ENCODE measurements at places on chromosomes 5 and 9.

DNA sequence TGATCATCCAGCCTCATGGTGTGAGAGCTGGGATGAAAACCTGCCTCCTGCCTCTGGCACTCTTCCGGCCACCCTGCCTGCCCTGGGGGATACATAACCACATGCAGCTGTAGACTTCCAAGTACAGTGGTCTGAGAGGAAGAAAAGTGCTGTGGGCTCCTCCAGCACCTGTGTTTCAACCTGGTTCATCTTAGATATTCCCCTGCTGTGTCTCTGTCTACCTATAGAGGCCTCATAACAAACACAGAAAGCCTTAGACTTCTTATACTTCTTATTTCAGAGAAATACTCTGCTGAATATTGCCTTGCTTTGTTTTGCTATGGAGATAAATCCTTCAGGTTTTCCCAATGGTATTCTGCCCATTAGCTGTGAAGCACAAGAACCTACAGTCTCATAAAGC lies 19.6 kb upstream of the TNFAIP8 start:
- DNase-seq = no peak

DNA sequence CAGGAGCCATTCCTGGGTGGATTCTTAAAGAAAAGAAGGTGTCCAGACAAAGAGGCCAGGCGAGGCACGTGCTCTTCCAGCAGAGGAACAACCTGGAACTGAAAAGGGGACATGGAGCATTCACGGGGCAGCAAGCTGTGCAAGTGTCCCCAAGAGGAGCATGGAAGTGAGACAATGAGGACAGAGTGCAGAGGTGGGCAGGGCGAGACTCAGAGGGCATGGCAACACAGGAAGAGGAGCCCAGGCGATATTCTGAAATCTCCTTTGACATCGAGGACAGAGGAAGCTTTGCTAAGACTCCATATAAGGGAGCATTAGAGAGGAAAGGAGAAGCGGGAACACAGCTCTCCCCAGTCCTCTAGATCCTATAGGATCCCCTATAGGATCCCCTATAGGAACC lies 29.4 kb upstream of the SPATA31E1 start:
- no peak for DNase-seq

DNA sequence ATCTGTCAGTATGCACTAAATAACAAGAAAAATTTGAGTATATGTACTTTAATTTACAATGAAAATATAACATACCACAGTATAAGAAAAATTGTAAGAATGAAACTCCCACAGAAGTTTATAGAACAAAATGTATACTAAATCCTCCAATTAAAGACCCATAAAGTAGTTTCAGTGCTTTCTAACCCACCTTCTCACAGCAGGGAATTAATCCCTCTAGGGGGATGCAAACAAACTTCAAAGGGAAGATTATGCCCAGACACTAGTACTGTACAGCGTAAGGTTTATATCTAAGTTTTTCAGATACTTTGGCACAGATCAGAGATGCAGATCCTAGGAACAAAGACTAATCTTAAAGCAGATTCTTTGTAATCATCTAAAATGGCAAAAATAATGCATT lies 57.2 kb downstream of the DENND1A start:
- DNase-seq = no peak

GRCh38 chr5:149053072-149053695 lies 9.7 kb downstream of the SH3TC2 start:
- no peak for DNase-seq

- DNase-seq = no peak
These were observed 147.3 kb downstream of the TTLL11 start for GRCh38 chr9:121945849-121946248.

Measured in DMS153 (cell line).